ENCODE measurements at places on chromosomes 7 and 10.

DNA sequence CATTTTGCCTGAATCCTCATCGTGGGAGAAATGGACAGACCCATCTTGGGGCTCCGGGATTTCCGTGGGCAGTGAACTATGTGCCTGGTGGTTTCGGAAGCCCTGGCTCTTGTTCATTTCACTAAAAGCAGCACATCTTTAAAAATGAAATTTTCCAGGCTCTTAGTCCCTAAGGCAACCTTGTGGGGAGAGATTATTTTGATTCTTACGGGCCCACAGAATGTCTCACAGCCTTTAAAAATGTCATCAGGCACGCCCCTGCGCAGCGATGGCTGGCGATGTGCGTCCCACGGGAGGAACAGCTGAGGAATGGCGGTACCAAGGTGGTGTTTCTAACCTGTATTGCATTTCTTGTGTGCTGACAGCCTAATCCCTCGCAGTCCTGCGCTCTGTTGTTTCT, 189.7 kb downstream of the CCDC3 start:
- peak overlapping the region; percentile 80 for H3K27ac ChIP-seq
- DNase-seq, result no peak
- peaks cover 32% of the 10 kb centered on the region for H3K4me1 ChIP-seq
- H3K4me3 ChIP-seq, result no peak overlapping the region

GRCh38 chr7:48708635-48709034, 215.7 kb upstream of the CDC14C start:
- peak; percentile 30 for DNase-seq
- H3K4me3 ChIP-seq, result peak overlapping the region; percentile 31
- peak overlapping the region; percentile 70 for H3K27ac ChIP-seq
- H3K4me1 ChIP-seq, result peaks cover 28% of the 10 kb centered on the region
- H3K27me3 ChIP-seq, result no peaks in the 10 kb centered on the region

- H3K27ac ChIP-seq, result no peak overlapping the region
- peaks cover 6% of the 10 kb centered on the region for H3K36me3 ChIP-seq
- H3K4me1 ChIP-seq, result peaks cover 12% of the 10 kb centered on the region
- peaks cover 4% of the 10 kb centered on the region for H3K27me3 ChIP-seq
- H3K4me3 ChIP-seq, result no peak overlapping the region
Measured at GRCh38 chr7:85737426-85737825, 550.6 kb upstream of the SEMA3D start.

- peaks cover 33% of the 10 kb centered on the region for H3K4me1 ChIP-seq
- no peak for DNase-seq
- H3K27ac ChIP-seq, result no peak overlapping the region
- peaks cover 3% of the 10 kb centered on the region for H3K27me3 ChIP-seq
- H3K4me3 ChIP-seq, result no peak overlapping the region
Measured at GRCh38 chr7:115274-115911, 77.0 kb upstream of the FAM20C start.

DNA sequence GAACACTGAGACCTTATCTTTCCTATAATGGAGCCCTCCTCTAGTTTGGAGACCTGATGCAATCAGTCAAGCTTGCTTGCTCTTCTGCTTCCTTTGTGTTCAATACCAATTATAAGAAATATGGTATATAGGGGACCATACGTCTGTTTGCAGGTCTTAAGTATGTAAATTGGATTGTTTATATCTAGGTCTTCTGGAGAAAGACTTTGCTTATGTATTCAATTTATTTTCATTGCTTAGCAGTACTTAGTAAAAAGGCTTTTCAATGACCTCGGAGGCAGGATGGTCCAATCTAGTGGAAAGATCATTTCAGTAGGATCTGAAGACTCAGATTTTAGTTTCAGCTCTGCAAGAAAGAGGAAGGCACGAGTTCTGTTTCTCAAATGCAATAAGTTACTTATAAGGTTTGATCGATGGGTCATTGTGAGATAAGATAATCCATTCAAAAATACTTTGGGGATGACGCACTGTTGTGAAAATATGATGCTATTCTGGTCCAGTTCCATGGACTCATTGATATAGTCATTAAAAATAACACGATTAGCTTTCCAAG, 571.6 kb downstream of the SH2D4B start:
- H3K4me3 ChIP-seq, result no peak overlapping the region
- no peak overlapping the region for H3K27ac ChIP-seq
- no peak for DNase-seq
- H3K4me1 ChIP-seq, result no peaks in the 10 kb centered on the region

DNA sequence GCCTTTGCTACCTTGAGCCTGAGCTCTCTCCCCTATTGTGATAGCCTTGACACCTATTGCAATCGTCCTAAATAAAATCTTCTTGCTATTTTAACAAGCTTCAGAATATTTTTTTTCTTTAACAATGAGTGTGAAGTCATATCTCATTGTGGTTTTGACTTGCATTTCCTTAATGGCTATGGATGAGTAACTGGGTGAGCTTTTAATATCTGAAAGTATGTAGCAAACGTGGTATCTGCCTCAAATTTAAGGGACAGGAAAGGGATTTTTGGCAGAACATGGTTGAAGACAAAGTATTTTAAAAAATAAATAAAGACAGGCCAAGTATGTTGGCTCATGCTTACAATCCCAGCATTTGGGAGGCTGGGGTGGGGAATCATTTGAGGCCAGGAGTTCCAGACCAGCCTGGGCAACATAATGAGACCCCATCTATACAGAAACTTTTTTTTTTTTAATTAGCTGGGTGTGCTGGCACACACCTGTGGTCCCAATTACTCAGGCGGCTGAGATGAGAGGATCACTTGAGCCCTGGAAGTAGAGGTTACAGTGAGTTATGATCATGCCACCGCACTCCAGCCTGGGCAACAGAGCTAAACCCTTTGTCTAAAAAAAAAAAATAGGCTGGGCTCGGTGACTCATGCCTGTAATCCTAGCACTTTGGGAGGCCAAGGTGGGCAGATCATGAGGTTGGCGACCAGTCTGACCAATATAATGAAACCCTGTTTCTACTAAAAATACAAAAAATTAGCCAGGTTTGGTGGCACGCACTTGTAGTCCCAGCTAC, 319.3 kb upstream of the NRP1 start:
- peaks cover 5% of the 10 kb centered on the region for H3K4me1 ChIP-seq
- no peak for DNase-seq
- H3K4me3 ChIP-seq, result no peak overlapping the region
- H3K27me3 ChIP-seq, result peaks cover 6% of the 10 kb centered on the region
- no peak overlapping the region for H3K27ac ChIP-seq

GRCh38 chr10:127987467-127988380, 80.8 kb downstream of the PTPRE start:
- H3K36me3 ChIP-seq, result no peaks in the 10 kb centered on the region
- H3K4me1 ChIP-seq, result peaks cover 5% of the 10 kb centered on the region
- no peak overlapping the region for H3K4me3 ChIP-seq
- no peak for DNase-seq

GRCh38 chr10:86347856-86348255, 18.7 kb downstream of the GRID1 start:
- H3K4me1 ChIP-seq, result peaks cover 10% of the 10 kb centered on the region
- H3K27ac ChIP-seq, result no peak overlapping the region
- no peaks in the 10 kb centered on the region for H3K36me3 ChIP-seq
- peaks cover 24% of the 10 kb centered on the region for H3K27me3 ChIP-seq
- H3K4me3 ChIP-seq, result no peak overlapping the region

DNA sequence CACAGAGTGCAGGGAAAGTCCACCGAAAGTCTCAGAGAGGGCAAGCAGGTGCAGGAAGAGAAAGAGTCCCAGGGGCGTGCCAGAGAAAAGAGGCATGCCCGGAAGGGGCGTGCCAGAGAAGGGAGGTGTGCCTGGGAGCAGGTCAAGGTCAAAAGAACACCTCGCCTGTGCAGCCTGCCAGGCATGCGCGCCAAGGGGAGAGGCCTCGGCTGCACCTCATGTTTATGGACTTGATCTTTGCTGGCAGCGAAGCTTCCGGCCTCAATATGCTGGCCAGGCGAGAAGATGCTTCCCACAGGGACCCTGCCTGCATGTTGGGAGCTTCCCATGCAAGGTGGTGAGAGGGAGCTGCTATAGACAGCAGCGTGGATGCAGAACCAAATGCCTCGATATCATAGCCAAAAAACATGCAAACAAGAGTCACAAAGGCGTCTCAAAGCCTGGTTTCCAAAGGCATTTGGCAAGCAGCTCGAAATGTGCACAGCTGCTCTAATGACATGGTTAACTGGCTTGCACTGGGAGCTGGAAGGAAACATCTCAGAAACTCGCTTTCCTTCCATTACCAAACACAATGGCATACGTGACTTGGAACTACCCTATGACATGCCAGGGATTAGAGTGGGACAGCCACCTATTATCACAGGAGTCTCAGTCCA, 192.5 kb upstream of the PPP2R2D start:
- H3K27ac ChIP-seq, result no peak overlapping the region
- H3K4me1 ChIP-seq, result peaks cover 2% of the 10 kb centered on the region
- H3K36me3 ChIP-seq, result no peaks in the 10 kb centered on the region
- no peak overlapping the region for H3K4me3 ChIP-seq
- DNase-seq, result no peak

DNA sequence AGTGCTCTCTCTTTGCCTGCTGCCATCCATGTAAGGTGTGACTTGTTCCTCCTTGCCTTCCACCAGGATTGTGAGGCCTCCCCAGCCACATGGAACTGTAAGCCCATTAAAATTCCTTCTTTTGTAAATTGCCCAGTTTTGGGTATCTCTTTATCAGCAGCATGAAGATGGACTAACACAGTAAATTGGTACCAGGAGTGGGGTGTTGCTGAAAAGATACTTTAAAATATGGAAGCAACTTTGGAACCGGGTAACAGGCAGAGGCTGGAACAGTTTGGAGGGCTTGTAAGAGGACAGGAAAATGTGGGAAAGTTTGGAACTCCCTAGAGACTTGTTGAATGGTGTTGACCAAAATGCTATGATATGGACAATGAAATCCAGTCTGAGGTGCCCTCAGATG, 63.8 kb upstream of the PPP1R9A start:
- DNase-seq, result no peak
- H3K4me3 ChIP-seq, result no peak overlapping the region
- H3K27me3 ChIP-seq, result peaks cover 2% of the 10 kb centered on the region
- H3K27ac ChIP-seq, result no peak overlapping the region

- H3K27ac ChIP-seq, result no peak overlapping the region
- peaks cover 30% of the 10 kb centered on the region for H3K4me1 ChIP-seq
- no peak overlapping the region for H3K4me3 ChIP-seq
- no peak for DNase-seq
Measured at GRCh38 chr7:85191383-85191782, 4.5 kb upstream of the SEMA3D start.

DNA sequence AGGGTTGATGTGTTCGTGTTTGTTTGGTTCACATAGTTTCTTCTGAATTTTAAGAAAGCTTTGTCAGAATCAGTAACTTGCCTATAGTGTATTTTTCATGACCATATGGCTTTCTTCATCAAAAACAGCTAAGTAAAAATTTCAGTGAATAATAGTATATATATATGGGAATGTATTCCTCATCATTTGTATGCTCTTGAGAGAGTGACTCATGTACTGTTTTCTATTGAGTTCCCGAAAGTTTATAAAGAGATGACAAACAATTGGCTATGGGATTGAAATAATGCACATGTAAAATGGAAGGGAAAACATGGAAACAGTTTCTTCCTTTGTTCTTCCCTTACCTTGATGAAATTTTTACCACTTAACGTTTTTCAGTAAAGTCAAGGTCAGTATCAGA, 56.4 kb downstream of the KAT6B start:
- no peak overlapping the region for H3K27ac ChIP-seq
- H3K36me3 ChIP-seq, result peaks cover 18% of the 10 kb centered on the region
- DNase-seq, result no peak
- peaks cover 2% of the 10 kb centered on the region for H3K27me3 ChIP-seq
- no peak overlapping the region for H3K4me3 ChIP-seq

DNA sequence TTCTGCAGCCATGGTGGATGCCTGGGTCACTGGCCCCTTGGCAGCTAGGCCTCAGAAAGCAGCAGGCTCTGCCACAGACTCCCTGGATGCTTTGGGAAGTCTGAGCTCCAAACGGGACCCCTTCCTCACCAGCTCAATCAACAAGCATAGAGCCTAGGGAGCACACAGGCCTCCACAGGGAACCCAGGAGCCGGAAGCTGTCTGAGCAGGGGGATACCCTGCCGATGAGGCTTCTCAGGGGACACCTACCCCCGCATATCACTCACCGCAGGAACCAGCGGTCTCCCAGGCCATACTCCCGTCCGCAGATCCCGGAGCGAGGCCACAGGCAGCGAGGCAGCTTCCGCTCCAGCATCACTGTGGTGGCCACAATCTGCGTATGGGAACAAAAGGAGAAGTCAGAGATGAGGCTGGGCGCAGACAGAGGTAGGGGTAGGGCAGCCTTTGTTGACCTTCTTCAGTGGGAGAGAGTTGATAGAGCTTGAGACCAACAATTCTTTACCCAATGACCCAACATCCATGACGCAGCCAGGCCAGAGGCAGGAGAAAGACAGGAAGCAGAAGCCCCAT, 13.4 kb downstream of the TRPV6 start:
- H3K27me3 ChIP-seq, result peaks cover 7% of the 10 kb centered on the region
- no peak overlapping the region for H3K4me3 ChIP-seq
- H3K36me3 ChIP-seq, result peaks cover 61% of the 10 kb centered on the region
- H3K27ac ChIP-seq, result peak overlapping the region; percentile 65
- no peaks in the 10 kb centered on the region for H3K4me1 ChIP-seq

- no peak for DNase-seq
- H3K36me3 ChIP-seq, result no peaks in the 10 kb centered on the region
- peaks cover 41% of the 10 kb centered on the region for H3K27me3 ChIP-seq
- H3K27ac ChIP-seq, result no peak overlapping the region
- H3K4me1 ChIP-seq, result peaks cover 25% of the 10 kb centered on the region
Measured at GRCh38 chr10:71550628-71551027, 153.9 kb downstream of the CDH23 start.

GRCh38 chr7:103887050-103887449, 102.4 kb downstream of the RELN start:
- H3K4me1 ChIP-seq, result peaks cover 11% of the 10 kb centered on the region
- H3K36me3 ChIP-seq, result no peaks in the 10 kb centered on the region
- H3K4me3 ChIP-seq, result no peak overlapping the region

DNA sequence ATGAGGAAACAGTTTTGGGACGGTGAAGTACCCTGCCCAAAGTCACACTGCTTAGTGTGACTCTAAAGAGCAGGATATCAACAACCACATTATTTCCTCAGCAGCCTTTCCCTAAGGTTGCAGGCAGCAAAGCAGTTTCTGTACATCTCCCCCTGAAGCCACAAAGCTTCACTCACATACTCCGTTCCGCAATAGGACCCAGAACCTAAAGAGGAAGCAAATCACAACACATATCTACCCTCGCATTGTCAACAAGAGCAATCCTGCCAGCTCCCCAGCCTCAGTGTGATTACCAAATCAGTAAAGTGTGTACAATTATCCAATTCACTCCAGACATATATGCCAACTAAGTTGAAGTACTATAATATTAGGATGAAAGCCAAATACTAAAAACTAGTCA, 30.8 kb downstream of the VAX1 start:
- no peak for DNase-seq
- no peak overlapping the region for H3K27ac ChIP-seq
- no peaks in the 10 kb centered on the region for H3K4me1 ChIP-seq
- H3K4me3 ChIP-seq, result no peak overlapping the region

DNA sequence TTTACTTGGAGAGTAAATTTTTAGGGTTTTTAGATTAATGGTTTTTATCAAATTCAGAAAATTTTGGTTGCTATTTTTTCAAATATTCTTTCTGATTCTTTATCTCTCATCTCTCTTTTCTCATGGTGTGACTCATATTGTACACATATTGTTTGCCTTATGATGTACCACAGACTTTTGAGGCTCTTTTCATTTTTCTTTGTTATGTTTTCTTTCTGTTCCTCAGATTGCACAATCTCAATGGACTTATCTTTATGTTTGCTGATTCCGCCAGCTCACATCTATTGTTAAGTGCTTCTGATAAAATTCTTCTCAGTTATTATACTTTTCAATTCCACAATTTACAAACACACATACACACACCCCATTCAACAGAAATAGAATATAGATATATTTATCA, 168.2 kb upstream of the IGFBP3 start:
- no peaks in the 10 kb centered on the region for H3K36me3 ChIP-seq
- no peak overlapping the region for H3K4me3 ChIP-seq
- no peaks in the 10 kb centered on the region for H3K27me3 ChIP-seq
- no peak for DNase-seq
- H3K27ac ChIP-seq, result no peak overlapping the region
